ENCODE measurements at places on chromosomes 5 and 9.

DNA sequence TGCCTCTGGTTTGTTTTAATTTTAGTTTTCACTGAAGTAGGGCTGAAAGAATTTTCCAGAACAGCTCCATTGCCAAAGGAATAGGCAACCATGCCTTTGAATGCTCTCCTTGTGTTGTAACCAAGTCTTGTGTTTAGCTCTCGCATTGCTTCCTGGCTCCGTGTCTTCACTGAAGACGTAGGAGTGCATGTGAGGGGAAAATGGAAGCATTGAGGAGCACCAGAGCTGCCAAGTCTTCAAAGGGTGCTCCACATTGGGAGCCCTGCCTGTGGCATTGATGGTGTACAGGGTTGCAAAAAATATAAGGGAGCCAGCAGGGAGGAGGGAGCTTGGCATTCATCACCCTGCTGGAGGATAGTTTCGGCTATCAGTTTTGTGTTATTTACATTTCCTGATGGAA lies 86.6 kb downstream of the NTRK2 start:
- no peak for DNase-seq

GRCh38 chr5:159403906-159404681 lies 73.8 kb upstream of the IL12B start:
- DNase-seq: no peak

- no peak for DNase-seq
Measured at GRCh38 chr5:10892147-10892910, 131.3 kb upstream of the DAP start.

DNA sequence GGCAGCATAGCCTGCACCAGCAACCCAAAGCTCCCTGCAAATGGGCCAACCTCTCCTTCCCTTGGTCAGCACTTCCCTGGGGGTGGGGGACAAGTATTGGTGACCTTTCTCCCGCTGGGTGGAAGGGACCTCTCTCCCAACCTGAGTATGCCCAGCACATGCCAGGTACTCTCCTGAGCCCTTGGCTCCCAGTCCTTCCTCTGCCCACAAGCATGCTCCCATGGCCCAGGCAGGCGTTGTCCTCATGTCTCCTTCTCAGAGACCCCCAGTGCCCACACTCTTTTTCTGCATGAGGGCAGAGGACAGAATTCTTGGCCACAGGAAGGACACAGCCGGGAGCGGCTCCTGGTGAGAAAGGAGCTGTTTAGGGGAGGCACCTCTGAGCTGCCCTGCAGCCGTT lies 60.3 kb downstream of the PHF2 start:
- no peak for DNase-seq

GRCh38 chr5:173679909-173680630 lies 63.6 kb upstream of the BOD1 start:
- DNase-seq: no peak
